ENCODE measurements at places on chromosomes 12 and 14.
A peak's percentile ranks its signal among the peaks of the same experiment; 100 is the strongest.

- DNase-seq = no peak
Measured at GRCh38 chr14:31992011-31992447, 85.1 kb upstream of the ARHGAP5 start.

DNA sequence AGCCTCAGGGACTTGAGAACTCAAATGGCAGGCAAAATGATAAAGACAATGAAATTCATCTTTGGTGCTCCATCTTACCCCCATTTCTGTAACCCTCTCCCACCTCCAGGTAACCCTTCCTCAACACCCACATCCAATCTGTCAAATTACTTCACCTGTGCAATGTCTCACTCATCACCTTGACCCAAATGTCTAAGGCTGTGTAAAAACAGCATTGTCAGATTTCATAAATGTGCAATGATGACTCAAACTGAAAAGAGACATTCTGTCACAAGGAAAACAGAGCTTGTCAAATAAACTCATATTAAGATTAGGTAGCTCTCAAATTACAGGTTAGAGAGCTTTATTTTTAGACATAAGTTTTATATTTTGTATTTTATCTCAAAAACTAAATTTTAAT, 19.9 kb upstream of the COCH start:
- no peak for DNase-seq

GRCh38 chr14:90608281-90608680, 207.9 kb downstream of the TTC7B start:
- no peak for DNase-seq

DNA sequence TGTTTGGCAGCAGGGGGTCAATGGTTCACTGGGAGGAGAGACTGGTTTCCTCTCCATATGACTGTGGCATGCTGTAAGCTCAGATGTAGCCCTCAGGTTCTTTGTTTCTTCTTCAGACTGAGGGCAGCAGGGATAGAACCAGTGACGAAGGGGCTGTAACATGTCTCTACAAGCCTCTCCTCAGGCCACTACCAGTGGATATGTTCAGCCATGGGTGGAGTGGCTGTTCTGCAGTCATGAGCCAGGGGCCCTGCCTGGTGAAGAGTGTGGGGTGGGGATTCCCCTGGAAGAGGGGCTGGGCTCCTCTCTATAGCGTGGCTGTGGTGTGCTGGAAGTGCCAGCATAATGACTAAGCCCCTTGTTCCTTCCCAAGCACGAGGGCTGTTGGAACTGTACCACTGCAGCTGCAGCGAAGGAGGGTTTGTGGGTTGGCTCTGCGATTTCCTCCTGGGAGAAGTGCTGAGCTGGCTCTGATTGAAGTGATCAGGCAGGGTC, 55.8 kb downstream of the CMAS start:
- DNase-seq = peak; percentile 58

GRCh38 chr12:90003688-90004087, 295.1 kb upstream of the ATP2B1 start:
- DNase-seq = no peak

- DNase-seq = no peak
Measured at GRCh38 chr14:53569446-53569845, 387.2 kb downstream of the BMP4 start.

GRCh38 chr12:103901518-103902173, 28.6 kb upstream of the HSP90B1 start:
- DNase-seq = no peak

DNA sequence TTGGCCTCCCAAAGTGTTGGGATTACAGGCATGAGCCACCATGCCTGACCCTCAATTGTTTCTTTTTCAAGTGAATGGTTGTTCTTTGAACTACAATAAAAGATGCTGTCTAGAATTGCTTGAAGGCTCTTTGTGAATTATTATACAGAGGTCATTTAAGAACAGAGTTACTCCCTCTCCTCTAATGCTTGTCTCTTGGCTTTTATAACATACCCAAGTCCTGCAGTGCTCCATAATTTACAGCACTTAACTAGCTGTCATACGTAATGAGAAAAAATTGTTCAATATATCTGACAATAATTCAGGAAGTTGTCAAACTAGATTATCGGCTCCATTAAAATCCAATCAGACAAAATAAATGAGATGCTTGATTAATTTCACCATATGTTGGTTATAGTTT, 823.0 kb upstream of the ATXN7L3B start:
- no peak for DNase-seq

- DNase-seq = no peak
Measured at GRCh38 chr12:122003651-122004611, 17.8 kb upstream of the BCL7A start.

DNA sequence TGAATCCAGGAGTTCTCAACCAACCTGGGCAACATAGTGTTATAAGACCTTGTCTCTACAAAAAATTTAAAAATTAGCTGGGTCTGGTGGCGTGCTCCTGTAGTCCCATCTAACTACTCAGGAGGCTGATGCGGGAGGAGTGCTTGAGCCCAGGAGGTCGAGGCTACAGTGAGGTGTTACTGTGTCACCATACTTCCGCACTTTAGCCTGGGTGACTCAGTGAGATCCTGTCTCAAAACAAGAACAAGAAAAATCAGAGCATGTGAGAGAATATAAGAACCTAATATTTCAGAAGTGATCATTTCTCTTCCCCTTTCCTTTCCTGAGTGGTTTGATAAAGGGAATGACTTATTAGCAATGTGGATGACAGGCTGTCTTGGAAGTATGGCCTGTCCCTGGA, 9.5 kb downstream of the TRAF3 start:
- no peak for DNase-seq

DNA sequence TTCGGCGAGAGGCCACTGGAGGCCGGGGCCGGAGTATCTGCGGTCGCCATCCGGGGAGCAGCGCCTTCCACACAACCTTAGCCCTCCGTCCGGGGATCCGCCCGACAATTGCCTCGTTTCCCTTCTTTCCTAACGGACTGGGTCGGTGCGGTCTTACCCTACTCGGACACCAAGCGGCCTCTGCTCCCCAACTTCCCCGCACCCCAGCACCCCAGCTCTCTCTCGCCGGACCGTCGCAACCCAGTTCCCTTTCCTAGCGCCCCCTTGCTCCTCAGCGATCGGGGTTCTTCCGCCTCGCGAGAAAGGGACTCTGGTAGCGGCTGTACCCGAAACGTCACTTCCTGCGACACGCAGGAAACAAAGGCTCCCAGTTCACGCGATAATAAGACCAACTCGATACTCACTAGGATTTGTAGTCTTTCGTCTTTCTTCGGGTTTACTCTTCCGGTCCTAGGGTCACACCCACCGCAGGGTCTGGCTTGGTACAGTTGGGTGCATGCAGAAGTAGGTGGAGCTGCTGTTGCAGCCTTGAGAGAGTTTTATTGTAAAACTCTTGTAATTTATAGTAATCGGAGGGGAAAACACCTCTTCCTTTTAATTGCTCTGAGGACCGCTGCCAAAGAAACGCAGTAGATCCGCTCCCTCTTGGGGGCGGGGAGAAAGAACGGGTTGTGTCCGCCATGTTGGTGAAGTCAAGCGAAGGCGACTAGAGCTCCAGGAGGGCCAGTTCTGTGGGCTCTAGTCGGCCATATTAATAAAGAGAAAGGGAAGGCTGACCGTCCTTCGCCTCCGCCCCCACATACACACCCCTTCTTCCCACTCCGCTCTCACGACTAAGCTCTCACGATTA, at the start of the genes THAP2 and ZFC3H1:
Gene THAP2 (plus strand): TSS at position 741 of the 850 bp plus-strand sequence. CDS start 209 bp downstream, outside the sequence.
Gene ZFC3H1 (minus strand): TSS at position 288 of the 850 bp plus-strand sequence. CDS start 238 bp downstream, at position 50.
- peak; percentile 99 for DNase-seq

GRCh38 chr12:130742112-130742511, 26.0 kb upstream of the RIMBP2 start:
- DNase-seq = no peak

GRCh38 chr14:50008562-50008961, 107.8 kb downstream of the VCPKMT start:
- no peak for DNase-seq

DNA sequence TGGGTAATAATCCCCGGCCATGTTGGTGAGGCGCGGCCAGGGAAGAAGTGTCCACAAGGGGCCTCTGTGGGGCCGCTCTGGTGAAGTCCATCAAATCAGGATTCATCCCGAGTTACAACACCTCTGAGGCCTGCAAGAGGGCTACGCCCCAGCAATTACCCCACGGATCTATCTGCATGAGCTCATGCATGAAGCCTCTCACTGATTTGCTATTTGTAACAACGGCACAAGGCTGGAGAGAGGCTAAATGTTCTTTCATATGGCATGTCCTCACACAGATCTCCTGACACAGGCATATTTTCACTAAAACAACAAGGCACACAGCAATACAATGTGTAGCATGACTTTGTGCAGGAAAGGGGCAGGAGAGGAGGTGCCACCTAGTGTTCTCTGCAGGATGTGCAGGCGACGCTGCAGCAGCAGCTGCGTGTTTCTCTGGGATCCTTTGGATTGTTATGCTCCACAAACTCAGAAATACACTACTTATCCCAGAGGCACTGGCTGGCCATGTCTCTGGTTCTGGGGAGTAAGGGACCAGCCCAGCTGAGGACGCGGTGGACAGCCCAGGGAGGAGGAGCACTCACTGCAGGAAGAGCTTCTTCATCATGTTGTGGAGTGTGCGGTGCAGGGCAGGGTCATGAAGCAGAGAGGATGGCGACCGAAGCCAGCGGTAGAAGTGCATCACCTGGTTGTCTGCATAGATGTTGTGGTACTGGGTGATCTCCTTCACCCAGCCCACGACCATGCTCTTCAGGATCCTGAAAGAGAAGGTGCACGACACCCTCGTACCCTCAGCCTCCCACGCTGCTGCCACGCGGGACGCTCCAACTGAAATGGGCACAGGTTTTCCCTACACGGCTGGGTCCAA, 20.2 kb downstream of the P2RX2 start:
- no peak for DNase-seq

DNA sequence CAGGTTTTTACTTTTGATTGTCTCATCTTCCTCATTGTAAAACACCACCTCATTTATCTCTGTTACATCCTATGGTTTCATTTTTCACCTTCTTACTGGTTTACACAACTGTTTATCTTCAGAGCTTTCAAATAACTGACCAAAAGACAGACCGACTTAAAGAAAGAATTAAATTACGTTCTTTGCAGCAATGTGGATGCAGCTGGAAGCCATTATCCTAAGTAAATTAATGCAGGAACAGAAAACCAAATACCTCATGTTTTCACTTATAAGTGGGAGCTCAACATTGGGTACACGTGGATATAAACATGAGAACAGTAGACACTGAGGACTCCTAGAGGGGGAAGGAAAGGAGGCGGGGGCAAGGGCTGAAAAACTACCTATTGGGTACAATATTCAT, 729.0 kb upstream of the USP15 start:
- no peak for DNase-seq

DNA sequence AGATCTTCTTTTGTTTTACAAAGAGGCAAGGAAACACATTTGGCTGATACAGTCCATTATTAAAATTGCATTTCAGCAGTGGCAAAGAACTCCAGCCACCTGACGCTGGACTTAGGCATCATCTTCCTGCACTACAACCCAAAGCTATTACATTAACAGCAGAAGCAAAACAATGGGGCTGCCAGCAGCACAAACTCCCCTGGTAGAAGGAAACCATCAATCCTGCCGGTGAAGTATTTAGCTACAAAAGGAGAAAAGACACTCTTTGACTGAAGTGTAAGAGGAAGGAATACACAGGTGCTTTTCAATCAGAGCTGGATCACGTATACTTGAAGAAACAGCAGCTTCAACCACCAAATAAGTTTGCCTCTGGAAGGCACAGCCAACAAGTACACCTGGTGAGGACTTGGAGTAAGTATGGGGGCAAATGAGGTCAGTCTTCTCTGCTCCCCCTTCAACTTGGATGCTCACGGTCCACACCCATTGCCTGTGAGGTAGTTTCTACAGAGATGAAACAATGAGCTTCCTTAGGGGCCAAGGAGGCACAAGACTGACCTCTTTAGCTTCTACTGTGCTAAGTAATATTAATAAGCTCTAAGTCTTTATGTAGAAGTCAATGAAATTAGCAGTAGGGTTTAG, 125.9 kb upstream of the FOXN3 start:
- no peak for DNase-seq

DNA sequence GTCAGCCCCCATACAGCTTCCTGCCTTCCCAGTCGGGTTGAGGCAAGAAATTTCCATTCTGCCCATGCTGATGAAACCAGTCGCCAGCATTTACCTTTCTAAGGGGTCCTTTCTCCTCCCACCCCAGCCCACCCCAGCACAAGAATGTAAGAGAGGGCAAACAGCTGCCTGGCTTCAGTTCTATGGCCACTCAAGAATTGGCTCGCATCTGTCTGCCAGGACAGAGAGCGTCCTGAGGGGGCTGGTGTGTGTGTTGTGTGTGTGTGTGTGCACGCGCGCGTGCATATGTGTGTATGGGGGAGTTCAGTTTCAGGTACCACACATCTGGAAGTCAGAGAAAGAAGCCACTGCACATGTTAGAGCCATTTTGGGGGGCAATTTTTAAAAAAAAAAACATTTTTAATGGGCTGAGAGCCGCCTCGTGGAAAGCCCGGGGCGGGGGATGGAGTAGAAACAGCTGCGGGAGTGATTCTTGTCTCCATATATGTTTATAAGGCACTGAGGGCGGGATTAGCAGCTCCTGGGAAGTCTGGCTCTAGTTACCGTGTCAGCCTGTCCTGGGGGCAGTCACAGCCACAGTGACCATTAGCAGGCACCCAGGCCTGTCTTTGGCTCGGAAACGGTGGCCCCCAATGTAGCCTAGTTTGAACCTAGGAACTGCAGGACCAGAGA, at the start of gene WNT5B:
Gene WNT5B (plus strand): TSS at position 566 of the 672 bp plus-strand sequence. CDS start 2,124 bp downstream, outside the sequence.
- no peak for DNase-seq

- DNase-seq = no peak
Measured at GRCh38 chr12:65335021-65335714, 56.7 kb downstream of the MSRB3 start.

DNA sequence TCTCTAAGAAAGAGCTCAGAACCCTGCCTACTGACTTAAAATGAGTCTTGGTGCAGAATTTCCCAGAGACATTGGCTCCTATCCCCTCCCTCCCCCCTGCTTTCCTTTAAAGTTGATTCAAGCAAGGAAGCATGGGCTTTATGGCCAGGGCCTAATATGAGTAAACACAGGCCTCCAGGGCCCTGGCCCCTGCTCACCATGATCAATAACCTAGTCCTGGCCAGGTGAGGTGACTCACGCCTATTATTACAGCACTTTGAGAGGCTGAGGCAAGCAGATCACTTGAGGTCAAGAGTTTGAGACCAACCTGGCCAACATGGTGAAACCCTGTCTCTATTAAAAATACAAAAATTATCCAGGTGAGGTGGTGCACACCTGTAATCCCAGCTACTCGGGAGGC, 165.1 kb upstream of the TMCC3 start:
- no peak for DNase-seq

DNA sequence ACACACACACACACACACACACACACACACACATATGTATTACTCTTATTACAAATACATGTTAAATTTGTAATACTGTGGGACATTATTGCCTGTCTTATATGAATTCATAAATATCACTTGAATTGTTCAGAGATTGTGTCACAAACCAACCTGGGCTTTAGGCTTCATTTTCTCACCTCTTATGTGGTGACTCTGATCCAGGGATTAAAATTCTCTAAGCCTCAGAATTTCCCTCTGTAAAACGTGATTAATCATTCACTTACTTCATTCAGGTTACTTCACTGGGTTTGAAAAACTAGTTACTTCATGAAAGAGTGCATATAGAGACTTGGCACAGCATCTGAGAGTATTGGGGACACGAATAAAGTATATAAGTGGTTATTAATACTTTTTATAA, 240.3 kb upstream of the PDZRN4 start:
- no peak for DNase-seq

- peak; percentile 74 for DNase-seq
Measured at GRCh38 chr14:21038441-21039422, 3.4 kb upstream of the RNASE7 start.

GRCh38 chr14:23294734-23295561, 7.7 kb downstream of the PPP1R3E start:
- DNase-seq = peak; percentile 36

Data from amygdala (tissue), 56 donors.